Muscle of leg (tissue), 16 donors: ENCODE measurements at places on chromosomes 1 and 21. TPM values are rescaled to one million over a fixed set of nuclear protein-coding genes. Genes with fewer than 3 reads are reported as not detected.

DNA sequence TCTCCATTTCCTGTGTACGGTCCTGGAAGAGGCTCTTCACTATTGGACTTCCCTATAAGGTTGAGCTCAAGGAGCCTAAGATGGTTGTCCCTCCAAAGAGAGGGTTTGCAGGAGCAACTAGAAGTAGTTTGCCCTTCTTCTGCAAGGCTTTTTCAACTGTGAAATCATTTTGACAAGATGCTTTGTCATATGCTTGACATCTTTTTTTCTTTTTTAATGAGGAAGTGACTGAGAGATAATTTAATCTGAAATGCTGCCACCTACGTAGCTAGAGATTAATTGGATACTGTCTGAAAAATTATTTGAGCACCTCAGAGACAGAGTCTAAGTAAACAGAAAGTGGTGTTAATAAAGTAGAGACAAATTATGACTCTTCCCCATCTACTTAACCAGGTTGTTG lies 97.0 kb downstream of the CHRM3 start:
- H3K36me3 ChIP-seq, result no peaks in the 10 kb centered on the region
- H3K27ac ChIP-seq, result no peak overlapping the region
- no peaks in the 10 kb centered on the region for H3K4me1 ChIP-seq

DNA sequence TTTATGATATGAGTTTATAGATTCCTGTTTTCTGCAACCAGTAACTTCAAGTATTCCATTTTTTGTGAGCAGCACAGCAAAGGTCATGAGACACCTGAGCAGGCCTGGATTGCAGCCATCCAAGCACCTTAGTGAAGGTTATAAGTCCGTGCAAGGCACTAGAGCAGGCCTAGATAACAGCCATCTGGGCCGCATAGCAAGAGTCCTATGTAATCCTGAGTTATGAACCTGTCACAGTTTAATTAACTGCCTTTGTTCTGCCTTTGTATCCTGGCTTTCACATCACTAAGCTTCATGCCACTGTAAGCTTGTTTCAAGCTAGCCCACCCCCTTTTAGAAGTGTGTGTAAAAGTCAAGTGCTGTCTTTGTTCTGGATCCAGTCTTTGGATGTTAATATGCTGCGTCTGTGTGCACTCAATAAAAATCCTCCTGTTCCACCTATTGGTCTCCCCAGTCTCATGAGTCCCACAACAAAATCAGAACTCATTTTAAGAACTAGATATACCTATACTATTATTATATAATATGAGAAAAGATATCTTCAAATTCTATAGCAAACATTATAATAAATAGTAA lies 556.2 kb upstream of the CHRM3 start:
- no peak overlapping the region for H3K4me3 ChIP-seq
- H3K27ac ChIP-seq, result no peak overlapping the region
- no peaks in the 10 kb centered on the region for H3K4me1 ChIP-seq
- no peak for DNase-seq
- H3K36me3 ChIP-seq, result no peaks in the 10 kb centered on the region

DNA sequence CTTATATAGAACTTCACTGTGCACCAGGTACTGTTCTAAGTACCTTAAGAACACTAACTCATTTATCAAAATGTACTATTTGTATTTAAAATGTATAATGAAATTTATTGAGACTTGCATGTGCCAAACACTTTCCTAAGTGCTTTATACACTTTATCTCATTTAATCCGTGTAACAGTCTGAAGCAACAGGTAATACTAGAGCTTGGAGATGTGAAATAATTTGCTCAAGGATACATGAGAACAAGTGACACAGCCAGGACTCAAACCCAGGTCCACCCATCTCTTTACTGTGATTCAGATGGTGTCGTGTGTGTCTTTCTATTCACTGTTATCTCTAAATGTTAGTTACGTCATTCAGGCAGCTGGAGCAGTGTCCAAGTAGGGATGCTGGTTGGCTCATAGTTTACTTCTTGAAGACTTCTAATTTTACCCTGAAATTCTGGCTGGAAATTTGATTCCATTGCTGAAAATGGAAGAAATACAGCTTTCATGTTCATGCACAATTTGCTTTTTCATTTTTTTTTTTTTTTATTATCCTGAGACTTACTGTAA lies 169.7 kb upstream of the UBE2U start:
- H3K36me3 ChIP-seq, result no peaks in the 10 kb centered on the region
- no peak overlapping the region for H3K4me3 ChIP-seq
- no peak overlapping the region for H3K27ac ChIP-seq
- no peaks in the 10 kb centered on the region for H3K27me3 ChIP-seq

DNA sequence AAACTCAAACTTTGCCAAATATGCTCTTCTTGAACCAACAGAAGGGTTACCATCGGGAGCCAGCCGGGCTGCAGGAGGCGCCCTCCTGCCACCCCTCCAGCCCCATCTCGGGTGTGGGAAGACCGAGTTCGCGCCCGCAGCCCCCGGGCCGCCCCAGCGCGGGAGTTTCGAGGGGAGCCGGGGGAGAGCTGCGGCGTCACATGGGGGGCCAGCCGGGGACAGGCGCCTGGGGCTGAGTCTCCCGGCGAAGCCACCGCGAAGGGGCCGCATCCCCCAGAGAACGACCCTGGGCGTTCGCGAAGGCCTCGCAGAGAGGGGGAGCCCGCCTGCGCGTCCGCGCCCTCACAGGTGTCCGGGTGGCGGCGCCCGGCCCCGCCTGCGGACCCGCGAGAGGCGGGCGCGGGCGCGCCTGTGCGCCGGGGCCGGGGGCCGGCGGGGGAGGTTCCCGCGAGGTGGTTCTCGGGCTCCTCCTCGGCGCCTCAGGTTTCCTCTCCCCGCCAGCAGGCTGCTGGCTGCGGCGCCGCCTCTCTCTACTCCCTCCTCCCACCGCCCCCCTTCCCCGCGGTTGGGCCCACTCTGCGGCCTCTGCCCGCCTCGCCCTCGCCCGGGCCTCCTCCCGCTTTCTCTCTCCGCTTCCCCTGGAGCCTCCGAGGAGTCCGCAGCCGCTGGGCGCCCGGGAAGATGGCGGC lies at the start of gene RAVER2:
Gene RAVER2 (plus strand): TSS at position 584 of the 689 bp plus-strand sequence. CDS start 98 bp downstream, at position 682.
- peak; percentile 92 for DNase-seq
- H3K4me3 ChIP-seq, result peak within 1 kb of the TSS; percentile 59
- H3K4me1 ChIP-seq, result peaks cover 7% of the 10 kb centered on the region
- H3K27me3 ChIP-seq, result peaks cover 4% of the 10 kb centered on the region
- H3K27ac ChIP-seq, result peak within 1 kb of the TSS; percentile 77
- H3K36me3 ChIP-seq, result no peaks in the 10 kb centered on the region

- no peaks in the 10 kb centered on the region for H3K27me3 ChIP-seq
- DNase-seq, result no peak
- H3K27ac ChIP-seq, result no peak overlapping the region
- peaks cover 7% of the 10 kb centered on the region for H3K4me1 ChIP-seq
These were observed 1.2 kb downstream of the ALG14 start for GRCh38 chr1:95071539-95071938.

DNA sequence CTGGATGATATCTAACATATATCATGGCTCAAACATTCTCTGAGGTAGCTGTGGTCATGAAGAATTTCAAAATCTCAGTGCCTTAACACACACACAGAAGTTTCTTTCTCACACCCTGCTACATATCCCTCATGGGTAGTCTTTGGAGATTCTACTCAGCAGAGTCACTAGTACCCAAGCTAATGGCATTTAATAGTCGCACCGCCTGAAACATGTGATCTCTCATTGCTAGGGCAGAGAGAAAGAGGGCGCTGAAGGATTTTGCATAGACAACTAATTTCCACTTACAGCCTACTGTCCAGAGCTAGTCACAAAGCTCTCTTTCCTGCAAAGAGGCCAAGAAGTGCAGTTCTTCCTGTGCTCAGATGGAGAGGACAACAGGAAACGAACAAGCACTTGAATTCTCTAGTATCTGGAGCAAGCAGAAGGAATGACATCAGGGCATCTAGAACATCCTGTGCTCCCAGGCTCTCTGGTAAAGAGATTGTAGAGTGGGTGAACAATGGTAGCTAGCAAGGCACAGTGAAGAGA lies 183.4 kb upstream of the PTBP2 start:
- H3K4me3 ChIP-seq, result no peak overlapping the region
- H3K27ac ChIP-seq, result peak overlapping the region; percentile 89
- H3K27me3 ChIP-seq, result no peaks in the 10 kb centered on the region
- peak; percentile 96 for DNase-seq

DNA sequence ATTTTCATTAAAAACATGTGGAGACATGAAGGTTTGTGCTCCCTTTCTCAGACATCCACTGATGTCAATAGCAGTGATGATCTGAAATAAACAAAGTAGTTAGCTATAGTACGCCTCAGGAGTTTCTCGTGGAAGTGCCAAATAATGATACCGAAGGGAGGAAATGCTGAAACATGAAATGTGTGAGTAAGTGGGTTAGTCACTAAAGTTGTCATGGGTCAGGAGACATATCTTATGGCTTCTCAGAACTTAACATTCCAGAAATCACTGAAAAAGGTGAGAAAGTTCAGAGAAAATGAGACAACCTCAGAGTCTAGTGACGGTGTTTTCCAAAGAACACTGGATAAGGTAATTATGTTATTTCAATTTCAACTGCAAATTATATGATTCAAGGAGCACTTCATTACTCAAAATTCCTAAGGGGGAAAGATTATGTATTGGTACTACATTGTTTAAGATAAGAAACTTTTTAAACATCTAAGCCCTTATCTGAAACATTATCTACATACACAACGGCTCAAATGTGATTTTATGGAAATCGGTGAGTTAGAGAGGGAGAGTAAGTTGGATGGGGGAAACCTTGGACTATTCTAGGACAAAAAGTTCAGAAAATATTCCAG lies 20.6 kb downstream of the NIBAN1 start:
- no peak overlapping the region for H3K27ac ChIP-seq
- no peaks in the 10 kb centered on the region for H3K27me3 ChIP-seq
- H3K4me3 ChIP-seq, result no peak overlapping the region
- no peaks in the 10 kb centered on the region for H3K4me1 ChIP-seq
- H3K36me3 ChIP-seq, result peaks cover 2% of the 10 kb centered on the region

- H3K4me3 ChIP-seq, result no peak overlapping the region
- no peaks in the 10 kb centered on the region for H3K4me1 ChIP-seq
- no peaks in the 10 kb centered on the region for H3K36me3 ChIP-seq
- peak; percentile 78 for DNase-seq
- no peaks in the 10 kb centered on the region for H3K27me3 ChIP-seq
These were observed 11.2 kb upstream of the TTLL7 start for GRCh38 chr1:84010136-84010535.

DNA sequence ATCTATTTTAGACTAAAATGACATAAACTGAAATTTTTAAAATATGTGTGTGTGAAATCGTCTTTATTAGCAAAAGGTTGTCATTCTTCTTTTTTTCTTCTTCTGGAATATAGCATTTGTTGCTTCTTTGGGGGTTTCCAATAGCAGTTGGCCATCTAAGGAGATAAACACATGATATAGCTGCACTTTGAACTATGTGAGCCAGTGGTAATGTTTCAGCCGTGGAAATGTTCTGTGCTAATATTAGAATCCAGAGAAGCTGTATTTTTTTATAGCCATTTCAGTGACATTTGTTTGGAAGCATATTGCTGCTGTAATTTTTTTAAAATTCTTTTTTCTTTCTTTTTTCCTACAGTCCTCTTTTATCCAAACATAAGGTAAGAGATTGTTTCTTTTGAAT lies 75.1 kb downstream of the CNST start:
- DNase-seq, result peak; percentile 56
- H3K27ac ChIP-seq, result peak overlapping the region; percentile 24
- H3K36me3 ChIP-seq, result peaks cover 24% of the 10 kb centered on the region
- H3K27me3 ChIP-seq, result no peaks in the 10 kb centered on the region

DNA sequence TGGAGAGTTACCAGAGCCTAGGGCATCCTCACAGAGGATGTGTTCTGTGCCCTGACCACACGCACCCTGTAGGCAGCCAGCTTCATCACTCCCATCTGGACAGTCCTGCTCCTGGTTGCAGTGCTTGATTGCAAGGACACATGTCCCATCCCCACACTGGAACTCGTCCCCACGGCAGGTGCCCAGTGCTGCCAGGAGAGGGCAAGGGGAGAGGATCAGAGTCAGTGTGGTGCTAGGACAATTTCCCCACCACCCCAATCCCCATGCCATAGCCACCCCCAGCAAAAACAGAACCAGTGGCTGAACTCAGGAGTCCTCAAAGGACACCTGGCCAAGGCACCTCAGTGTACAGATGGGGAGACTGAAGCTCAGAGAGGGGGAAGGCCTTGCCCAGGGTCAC lies 37.2 kb upstream of the MAGOH start:
- H3K4me1 ChIP-seq, result no peaks in the 10 kb centered on the region
- no peak overlapping the region for H3K27ac ChIP-seq
- DNase-seq, result no peak

DNA sequence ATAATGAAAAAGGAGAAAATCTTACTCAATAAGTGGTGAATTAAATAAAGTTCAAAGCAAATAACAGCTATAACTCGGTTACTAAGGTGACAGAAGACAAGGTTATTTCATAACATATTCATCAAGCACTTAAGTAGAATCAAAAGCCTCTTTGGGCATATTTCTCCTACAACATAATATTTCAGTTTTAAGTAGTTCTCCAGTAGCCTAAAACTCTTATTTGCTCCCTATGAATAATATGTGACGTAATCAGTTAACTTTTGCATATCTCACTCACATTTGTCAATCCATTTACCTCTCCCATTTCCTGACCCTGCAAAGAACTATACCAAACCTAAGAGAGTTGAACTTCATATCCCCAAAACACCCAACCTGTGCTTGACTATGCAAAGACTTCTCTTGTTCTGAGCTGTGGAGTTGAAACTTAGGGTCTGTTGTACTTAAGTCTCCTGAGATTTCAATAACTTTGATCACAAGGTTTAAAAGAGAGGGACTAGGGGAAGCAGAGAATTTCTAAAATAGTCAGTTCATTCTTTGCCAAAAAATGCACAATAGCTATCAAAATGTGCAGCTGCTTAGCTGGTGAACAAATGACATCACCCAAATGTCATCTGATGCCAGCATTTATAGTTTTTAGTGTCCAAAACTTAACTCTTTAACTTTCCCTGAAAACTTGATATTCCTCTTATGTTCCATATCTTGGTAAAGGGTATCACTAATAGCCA lies 37.2 kb downstream of the TTLL7 start:
- H3K27ac ChIP-seq, result no peak overlapping the region
- DNase-seq, result peak; percentile 31
- peaks cover 2% of the 10 kb centered on the region for H3K36me3 ChIP-seq

DNA sequence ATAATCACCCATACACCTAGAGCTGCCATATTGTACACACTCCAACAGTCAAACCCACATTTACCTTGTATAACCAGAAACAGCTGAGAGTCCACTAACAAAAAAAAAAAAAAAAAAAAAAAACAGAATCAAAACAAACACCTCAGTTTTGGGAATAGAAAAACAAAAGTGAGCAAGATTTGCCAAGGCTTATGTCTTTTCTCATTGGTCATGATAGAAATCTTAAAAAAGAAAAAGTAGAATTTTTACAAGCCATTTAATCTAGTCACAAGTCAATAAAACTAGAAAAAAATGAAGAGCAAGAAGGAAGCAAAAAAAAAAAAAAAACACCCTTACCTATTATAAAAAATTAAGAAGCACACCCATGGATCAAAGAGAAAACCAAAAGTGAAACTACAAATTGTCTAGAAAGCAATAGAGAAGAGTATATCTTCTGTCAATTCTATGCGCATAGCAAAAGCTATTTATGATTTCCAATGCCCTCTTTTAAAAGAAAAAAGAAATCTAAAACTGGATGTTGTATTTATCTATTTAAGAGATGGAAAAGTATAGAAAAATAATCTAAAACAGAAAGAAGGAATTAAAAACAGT lies 113.2 kb upstream of the GALNT2 start:
- no peak overlapping the region for H3K27ac ChIP-seq
- H3K27me3 ChIP-seq, result no peaks in the 10 kb centered on the region
- DNase-seq, result no peak
- no peaks in the 10 kb centered on the region for H3K4me1 ChIP-seq
- no peaks in the 10 kb centered on the region for H3K36me3 ChIP-seq

Gene BACH1
- 73.5 TPM for total RNA-seq

Gene SELL
- 0.84 TPM for total RNA-seq

Gene OR2L3
- not detected for total RNA-seq

Gene RGL1
- total RNA-seq, result 28.3 TPM

Gene OR2M3
- not detected for total RNA-seq

Gene RORC
- total RNA-seq, result 8.6 TPM

Gene NUDT4B
- total RNA-seq, result 0.98 TPM

Gene MEX3A
- total RNA-seq, result 9.4 TPM
